NK-92 treated with Interleukin-12 subunit alpha and Interleukin-12 subunit beta, amount 100 ng/mL, for 24 hours (cell line): ENCODE measurements at places on chromosomes 4 and X.

GRCh38 chrX:107699616-107700015 lies 71.3 kb downstream of the PRPS1 start:
- no peak for DNase-seq

DNA sequence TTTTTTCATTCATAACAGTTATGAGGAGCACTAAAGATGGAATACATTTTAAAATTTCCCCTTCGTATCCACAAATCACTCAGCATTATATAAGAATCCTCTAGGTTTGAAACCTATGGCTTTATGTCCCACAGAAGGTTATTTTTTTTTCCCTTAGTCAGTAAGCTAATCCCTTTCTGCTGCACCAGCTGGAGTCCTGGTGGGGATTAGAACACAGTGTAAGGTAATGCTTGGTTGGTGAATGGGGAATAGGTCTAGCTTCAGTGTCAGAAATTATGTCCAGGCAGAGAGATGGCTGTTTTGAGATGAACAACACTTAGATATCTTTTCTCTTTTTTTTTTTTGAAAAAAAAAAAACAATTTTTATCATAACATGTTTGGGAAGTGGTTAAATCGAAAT lies 116.6 kb downstream of the RASGEF1B start:
- no peak for DNase-seq

- no peak for DNase-seq
These were observed 102.6 kb downstream of the HS6ST2 start for GRCh38 chrX:132855780-132856341.

- DNase-seq, result no peak
These were observed 30.5 kb upstream of the TCEAL4 start for GRCh38 chrX:103554687-103555424.

DNA sequence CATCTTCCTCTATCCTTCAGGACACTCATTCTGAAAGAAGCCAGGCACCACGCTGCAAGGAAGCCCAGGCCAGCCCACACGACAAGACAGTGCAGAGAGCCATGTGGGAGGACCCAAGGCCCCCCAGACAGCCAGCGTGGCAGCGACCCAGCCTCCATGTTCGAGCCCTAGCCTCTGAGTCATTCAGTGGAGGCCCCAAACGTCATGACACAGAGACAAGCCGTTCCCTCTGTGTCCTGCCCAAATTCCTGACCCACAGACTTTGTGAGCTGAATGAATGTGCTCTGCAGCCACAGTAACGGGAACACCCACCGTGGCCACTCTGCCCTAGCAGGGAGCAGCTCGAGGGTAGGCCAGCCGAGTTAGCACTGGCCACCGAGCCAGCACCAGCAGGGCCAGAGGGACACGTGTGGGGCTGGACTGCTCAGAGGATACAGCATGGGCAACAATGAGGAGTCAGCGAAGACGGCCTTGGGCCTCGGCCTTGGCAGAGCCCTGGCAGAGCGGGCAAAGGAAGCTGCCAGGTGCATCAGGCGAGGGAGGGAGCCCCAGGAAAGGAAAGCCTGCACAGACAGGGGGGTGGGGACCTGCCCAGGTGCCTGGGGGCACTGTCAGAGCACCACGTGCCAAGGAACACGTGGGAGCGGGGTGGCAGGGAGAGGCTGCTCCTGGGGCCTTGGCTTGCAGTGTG lies 8.6 kb downstream of the BLOC1S4 start:
- no peak for DNase-seq

GRCh38 chr4:24856586-24856985 lies 56.3 kb downstream of the CCDC149 start:
- DNase-seq, result no peak

GRCh38 chrX:149363965-149364364 lies 141.1 kb downstream of the IDS start:
- DNase-seq, result no peak

DNA sequence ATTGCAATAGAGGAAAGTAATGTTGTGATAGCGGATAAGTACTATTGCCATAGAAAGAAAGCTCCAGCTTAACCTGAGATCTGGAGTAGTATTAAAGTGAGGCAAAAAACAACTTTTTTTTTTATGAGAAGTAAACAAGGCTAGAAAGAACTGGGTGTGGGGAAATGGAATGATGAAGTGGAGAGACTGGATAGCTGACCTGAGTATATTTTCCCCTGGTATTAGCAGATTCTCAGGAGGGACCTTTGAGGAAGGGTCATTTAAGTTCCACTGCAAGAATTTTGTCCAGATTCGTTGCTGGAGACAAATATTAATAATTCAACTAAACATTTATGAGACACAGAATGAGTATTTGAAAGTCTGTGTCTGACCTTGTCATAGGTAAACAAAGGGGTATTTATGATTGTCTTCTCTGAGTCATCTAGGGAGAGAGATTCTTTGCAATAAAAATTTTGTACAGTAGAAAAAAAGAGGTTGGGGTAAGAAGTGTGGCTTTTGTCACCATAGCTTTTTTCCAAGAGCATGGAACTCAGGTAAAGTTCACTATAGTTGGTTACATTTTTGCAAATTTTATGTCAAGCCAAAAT lies 2095.9 kb downstream of the ARAP2 start:
- DNase-seq, result no peak

DNA sequence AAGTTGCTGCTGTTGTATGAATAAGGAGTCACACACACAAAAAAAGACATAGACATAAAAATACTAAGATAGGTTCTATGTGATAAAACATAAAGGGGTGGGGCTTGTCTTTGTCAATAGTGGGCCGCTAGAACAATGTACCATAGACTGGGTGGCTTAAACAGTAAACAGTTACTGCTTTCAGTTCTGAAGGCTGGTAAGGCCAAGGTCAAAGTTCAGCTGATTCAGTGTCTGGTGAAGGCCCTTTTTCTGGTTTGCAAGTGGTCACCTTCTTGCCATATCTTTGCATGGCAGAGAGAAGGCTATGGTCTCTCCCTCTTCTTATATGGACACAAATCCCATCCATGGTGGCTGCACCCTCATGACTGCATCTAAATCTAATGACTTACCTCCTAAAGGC lies 1980.7 kb downstream of the PCDH7 start:
- DNase-seq, result no peak

DNA sequence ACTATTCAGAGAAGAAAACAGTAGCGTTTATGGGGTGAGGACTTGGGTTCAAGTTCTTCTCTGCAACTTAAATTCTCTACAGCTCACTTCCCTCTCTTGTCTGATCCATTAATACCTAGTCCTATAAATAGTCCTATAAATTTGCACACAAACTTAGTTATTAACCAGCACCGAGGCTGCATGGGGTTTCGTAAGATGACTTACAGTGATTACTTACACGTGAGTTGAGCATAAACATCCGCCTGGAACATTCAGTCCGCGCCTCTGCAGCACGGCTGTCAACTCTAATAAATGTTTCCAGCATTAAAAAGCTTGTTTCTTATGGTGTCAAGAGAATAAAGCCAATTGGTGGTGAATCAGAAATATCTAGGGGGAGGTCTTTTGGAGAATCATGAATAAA lies 103.0 kb upstream of the ENPP6 start:
- no peak for DNase-seq

- DNase-seq, result no peak
These were observed 271.8 kb downstream of the FBXW7 start for GRCh38 chr4:152264106-152264505.

DNA sequence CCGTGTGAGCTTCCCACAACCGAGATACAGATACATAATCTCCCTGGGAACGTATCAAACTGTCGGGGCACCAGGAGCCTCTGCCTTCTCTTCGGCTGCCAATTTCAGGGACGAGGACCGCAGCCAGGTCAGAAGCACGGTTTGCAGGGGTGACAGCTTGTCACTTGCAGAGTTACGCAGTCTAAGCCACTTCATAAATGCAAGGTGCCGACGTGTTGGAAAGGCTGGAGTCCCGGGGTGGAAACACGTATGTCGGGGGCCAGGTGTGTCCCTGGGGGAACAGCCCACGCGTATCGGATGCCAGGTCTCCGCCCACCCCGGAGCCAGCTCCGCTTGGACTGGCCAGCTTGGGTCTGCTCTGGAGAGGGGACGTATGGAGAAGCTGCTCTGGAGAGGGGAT lies 76.3 kb upstream of the SHOX start:
- DNase-seq, result no peak

GRCh38 chr4:87505862-87506261 lies 23.3 kb downstream of the SPARCL1 start:
- DNase-seq, result no peak
